ENCODE measurements at places on chromosomes 6 and 20.

DNA sequence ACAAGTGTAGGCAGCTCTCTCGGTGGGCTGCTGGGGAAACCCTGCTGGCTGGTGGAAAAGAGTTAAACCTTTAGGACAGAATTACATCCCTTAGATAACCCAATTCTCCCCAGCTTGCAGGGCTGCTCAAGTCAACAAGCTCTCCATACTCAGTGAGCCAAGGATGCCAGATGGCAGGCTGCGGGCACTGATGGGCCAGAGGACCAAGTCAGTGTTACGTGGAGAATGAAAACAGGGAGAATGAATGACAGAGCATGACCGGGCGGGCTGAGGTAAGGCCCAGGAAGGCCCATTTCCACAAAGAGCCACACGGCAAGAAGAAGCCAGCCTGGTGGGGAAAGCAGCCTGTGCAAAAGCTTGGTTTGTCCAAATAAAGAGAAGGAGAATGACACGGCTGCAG lies 58.7 kb upstream of the CD93 start:
- no peak for DNase-seq

DNA sequence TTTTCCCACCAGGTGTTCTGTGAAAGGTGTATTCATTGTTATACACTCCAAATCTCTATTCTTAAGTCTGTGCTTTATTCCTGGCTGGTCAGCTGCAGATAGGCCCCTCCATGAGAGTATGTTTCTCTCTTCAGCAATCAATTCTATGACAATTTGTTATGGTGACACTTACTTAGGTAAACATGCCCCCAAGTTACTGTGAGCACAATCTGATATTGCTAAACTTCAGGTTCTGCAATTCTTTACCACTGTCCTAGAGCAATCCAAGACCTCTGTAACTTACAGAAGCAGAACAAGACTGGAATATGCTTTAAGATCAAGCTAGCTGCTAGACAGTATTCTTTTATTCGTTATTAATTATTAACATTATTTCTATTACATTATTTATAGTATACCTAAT lies 391.9 kb downstream of the FRK start:
- no peak for DNase-seq

GRCh38 chr6:23647045-23647444 lies 479.0 kb upstream of the NRSN1 start:
- DNase-seq: no peak

GRCh38 chr20:41135888-41136679 lies 1.3 kb upstream of the PLCG1 start:
- peak; percentile 18 for DNase-seq

GRCh38 chr6:29685718-29686326 lies 4.9 kb upstream of the ZFP57 start:
- DNase-seq: no peak

- DNase-seq: no peak
These were observed 9.7 kb upstream of the ZSCAN9 start for GRCh38 chr6:28215425-28215824.

DNA sequence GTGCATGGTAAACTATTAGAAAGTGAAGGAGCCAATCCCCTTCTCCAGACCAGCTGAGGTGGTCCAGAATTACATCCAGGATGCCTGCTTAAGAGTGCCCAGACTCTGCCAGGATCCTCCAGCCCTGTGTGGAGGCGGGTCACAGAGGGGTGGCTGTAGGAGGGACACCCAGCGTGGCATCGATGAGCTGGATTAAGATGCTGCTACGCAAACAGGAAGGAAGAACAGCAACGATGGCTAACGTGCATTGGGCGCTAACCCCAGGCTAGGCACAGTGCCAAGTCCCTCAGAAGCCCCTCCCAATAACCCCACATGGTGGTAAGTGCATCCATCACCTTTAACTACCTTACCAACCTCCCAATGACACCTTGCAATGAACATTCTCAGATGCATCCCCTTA lies 63.9 kb upstream of the MRPS10 start:
- peak; percentile 18 for DNase-seq

GRCh38 chr20:46043556-46043955 lies 14.5 kb downstream of the SLC12A5 start:
- DNase-seq: no peak

GRCh38 chr6:46491628-46492547 lies 639 bp upstream of the RCAN2 start:
- peak; percentile 39 for DNase-seq

DNA sequence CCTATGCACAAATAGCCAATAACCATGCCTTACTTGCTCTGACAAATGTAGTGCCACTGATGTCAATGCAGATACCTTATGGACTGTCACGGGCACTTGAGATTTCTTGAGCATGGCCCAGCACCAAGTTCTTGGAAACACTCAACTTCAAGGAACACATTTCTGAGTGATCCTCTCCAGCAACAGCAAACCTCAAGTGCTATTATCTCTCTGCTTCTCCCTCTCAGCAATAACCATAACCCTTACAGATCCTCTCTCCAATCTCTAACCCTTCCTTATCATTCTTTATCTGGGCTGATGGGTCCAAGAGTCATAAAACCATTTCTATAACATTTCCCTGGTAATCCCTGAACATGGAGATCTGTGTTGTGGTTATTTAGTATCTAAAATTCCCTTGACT lies 266.9 kb upstream of the STXBP5 start:
- DNase-seq: no peak

- no peak for DNase-seq
These were observed 982.2 kb upstream of the MAP3K7 start for GRCh38 chr6:91569071-91569470.

DNA sequence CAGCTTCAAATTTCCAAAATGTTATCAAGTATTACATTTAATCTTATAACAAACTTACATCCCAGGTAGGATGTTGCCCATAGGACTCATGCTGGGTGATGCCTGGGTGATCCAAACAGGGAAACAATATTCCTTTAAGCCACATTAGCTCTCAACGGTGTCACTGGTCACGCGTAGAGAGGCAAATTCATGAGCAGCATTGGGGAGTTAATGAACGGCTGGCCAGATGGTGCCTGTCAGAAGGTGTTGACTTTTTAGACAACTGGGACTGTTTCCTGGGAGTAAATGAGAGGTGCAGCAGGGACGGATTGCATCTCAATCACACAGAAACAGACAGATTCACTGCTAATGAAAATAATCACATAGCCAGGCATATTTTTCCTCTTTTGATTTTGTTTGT lies 83.3 kb upstream of the ID4 start:
- DNase-seq: no peak

DNA sequence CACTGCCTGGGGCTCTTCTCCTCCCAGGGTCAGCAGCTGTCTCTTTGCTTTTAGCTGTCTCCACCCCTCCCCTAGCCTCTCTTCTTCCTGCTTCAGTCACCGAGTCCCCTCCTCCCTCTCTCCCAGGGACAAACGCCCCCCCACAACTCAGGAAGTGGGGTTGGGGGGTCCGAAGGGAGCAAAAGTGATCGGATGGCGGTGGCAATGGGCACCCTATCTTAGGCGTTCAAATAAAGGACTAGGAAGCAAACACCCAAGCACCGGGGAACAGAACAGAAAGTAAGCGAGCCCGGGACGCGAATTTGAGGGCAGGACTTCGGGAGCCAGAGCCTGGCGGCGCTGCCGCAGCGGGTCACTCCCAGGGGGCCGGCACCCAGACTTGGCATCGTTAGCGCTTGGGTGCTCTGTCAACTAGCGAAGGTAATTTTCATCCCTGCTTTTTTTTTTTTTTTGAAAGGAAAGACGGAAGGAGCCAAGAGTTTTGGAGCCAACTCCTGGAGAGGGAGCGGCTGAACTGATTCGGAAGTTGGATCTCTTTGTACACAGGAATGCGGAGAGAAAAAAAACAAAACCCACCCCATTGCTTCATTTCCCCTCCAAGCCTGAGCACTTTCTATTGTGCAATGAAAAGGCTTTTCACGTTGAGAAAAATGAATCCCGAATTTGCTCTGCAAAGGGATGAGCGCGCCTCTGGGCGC lies 815 bp upstream of the ITPR3 start:
- DNase-seq: peak; percentile 43

- DNase-seq: no peak
These were observed 80.9 kb upstream of the TAB2 start for GRCh38 chr6:149236589-149236988.

GRCh38 chr6:304833-305370 lies 12.6 kb downstream of the DUSP22 start:
- no peak for DNase-seq

DNA sequence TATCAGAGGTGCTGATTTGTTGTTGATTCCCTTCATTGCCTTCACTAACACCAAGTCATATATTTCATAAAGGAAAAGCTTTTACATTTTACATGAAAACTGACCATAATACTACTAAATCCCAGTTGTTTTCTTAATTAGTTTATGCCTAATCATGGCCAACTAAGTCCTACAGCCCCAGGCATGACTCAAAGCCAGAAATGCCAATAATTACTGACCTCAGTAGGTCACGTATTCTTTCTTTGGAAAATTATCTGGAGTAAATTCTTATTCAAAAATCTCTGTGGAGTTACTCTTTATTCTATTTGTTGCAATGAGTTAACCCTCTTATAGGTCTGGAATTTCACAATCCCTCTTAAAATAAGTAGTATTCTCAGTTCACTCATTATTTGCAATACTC lies 13.5 kb upstream of the MYB start:
- no peak for DNase-seq

GRCh38 chr6:134372603-134373281 lies 54.8 kb upstream of the SGK1 start:
- DNase-seq: no peak

DNA sequence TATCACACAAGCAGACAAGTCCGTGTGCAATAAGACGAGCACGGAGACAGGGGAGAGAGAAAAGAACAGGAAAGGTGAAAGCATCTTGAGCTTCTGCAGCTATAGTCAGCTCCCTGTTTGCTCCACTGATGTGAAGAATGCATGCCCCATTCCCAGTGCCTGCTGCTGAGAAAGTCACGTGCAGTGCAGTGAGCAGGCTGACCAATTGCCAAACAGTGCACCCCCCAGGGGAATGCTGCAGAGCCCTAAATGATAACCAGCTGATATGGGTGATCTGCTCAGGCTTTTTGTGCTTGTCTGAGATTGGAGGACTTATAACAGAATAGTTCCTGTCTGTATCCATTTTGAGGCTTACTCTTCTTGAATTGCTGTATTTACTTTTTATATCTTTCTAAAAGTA lies 121.5 kb downstream of the PACRG start:
- no peak for DNase-seq

DNA sequence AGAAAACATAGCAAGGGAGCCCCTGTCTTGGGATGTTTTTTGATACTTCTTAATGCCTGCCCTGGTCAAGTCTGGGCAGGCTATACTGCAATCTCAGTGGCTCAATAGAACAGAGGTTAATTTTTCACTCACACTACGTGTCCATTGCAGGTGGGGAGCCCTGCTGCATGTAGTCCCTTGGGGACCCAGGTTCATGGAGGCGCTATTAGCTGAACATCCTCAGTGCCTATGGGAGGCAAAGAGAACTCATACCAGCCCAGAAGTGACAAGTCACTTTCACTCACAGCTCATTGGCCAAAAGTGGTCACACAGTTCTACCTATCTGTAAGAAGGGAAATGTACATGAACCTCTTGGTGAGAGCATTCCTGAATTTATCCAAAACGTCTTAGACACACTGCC lies 23.2 kb downstream of the CGA start:
- DNase-seq: no peak

GRCh38 chr20:63176034-63176426 lies 39.9 kb downstream of the YTHDF1 start:
- DNase-seq: no peak

GRCh38 chr6:110815015-110815410 lies 256 bp downstream of the CDK19 start:
- DNase-seq: no peak

DNA sequence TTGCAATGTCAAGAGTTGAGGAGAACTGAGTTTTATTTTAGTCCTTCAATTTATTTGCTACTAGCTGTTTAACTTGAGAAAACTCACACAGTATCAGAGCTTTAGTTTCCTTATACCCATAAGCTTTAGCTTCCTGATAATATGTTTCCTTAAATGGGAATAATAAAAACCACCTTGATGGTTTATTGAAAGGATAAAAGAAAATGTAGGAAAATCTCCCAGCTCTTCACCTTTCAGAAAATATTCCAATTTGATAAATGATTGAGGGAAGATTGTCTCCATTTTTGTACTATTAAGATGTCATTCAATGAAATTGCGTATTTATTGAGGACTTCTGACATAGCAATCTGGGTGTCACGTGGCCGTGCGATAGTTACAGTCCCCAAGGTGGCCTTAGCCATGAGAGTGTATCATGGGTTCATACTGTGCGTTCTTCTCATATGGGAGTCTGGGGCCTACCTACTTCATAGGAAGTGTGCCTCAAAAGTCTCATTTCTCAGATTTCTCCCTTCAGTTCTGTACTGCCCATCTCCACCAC lies 296.3 kb upstream of the BMP2 start:
- DNase-seq: no peak

DNA sequence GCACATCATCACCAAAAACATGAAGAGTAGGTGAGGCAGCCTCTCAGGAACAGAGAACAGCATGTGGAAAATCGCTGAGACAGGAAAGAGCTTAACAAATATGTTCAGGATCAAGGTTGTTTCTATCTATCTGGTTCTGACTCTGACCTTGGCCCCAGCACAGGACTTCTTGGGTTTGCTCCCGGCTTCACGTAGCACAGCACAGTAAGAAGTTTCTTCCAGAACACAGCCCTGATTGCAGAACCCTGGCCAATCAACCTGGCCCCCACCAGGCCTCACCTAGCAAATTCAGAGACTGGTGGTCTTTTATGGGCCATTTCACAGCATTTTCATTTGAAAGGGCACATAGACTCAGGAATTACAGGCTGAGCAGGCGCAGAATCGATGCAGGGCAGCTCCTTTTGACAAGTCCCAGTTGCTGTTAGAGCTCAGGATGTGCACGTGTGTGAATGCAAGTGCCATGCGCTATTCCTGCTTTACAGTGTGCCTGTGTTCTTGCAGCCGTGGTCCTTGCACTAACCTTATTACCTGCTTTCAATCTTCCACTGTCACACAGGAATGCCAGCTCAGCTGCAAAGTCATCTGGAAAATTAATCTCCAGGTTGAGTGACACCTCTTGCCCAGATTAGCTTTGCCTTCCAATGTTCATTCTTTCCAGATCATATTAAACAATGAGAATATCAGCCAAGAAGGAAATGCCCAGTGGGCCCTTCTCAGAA lies 100.5 kb upstream of the SLC2A12 start:
- DNase-seq: no peak

GRCh38 chr6:71289039-71289801 lies 609 bp downstream of the OGFRL1 start:
- no peak for DNase-seq

DNA sequence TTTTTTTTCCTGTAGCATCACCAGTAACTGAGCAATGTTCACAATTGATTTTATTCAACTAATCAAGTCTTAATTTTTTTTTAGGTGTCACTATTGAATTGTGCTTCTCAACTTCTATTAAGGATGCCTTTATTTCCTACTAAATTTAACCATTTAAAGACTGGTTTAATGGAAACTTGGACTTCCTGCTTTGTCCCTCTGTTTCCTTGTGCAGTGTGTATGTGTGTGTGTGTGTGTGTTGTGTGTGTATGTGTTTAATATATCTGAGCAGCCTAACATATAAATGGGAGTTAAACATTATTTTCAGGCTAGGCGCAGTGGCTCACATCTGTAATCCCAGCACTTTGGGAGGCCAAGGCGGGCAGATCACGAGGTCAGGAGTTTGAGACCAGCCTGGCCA lies 1.8 kb downstream of the SERPINB6 start:
- no peak for DNase-seq

GRCh38 chr6:112464901-112465665 lies 118.0 kb downstream of the RFPL4B start:
- no peak for DNase-seq
